ENCODE measurements at places on chromosomes 7 and 10.
A peak's percentile ranks its signal among the peaks of the same experiment; 100 is the strongest.

DNA sequence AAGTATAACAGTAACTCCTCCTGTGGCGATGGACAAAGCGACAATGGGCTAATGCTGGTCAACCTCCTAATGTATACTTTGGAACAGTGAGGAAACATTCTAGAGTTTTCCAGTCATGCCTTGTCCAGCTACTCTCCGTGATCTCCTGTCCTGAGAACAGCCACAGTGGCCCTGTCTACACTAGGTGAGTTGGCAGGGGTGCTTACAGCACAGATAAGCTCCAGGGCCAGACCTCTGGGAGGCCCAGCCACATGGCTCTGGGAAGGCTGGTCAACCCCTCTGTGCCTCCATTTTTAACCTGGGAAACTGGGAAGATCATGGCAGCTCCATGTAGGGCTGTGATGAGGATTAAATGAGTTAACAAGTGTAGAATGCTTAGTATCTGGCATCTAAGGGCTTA is 57.0 kb downstream of the CLEC2L start:
- DNase-seq, result no peak

- DNase-seq, result peak; percentile 6
These were observed 98.8 kb upstream of the MACROH2A2 start for GRCh38 chr10:69953851-69954250.

- DNase-seq, result no peak
These were observed 148.4 kb downstream of the PLXDC2 start for GRCh38 chr10:19964625-19965024.

DNA sequence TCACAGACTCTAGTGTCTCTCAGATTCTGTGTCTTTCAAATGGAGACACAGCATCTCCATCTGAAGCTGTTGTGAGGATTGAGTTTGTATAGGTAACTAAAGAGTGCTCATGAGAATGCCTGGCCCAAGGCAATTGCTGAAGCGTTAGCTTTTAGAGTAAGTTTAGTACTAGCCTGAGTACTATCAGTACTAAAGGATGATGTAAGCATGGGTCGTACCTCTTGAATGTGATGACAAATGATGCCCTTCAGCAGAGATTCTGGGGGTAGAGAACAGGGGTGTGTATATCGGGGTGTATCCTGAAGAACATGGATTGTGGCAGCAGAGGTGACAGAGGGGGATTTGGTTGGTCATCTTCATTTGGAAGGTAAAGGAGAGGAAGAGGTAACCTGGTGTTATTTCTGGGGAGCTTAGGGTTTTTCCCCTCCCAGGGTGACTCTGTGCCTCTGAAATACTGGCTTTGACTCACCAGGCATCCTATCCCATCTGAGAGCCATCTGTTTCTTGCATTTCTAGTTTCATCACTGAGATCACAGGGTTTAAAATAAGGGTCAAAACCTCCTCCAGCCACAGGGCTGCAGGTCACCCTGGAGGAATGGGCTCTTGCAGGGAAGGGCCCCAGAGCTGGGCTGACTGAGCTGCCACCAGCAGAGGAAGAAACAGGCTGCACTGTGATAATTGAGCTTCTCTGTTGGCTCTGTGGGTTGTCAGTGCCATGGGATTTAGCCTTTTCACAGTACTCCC is 756.0 kb downstream of the KCNMA1 start:
- no peak for DNase-seq

GRCh38 chr7:140384894-140385545 is 13.3 kb downstream of the SLC37A3 start:
- no peak for DNase-seq

DNA sequence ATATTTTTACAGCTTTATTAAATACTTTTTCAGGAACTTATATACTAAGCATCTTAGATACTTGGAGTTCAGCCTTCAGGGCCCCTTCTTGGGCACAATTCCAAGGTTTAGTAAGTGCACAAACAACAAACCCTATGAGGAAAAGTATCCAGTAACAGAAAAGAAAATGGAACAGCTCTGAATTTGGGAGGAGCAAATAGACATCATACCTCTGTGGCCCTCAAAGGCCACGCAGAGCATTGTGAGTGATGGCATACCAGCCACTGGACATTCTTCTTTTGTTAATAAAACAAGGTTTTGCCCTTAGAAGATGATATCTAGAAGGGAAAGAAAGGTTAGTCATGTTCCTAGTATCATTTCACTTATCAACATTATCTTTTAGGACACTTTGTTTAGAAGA is 46.0 kb downstream of the ST7 start:
- DNase-seq, result no peak

- no peak for DNase-seq
These were observed 105.3 kb downstream of the SORCS1 start for GRCh38 chr10:107059068-107059804.

GRCh38 chr7:149529136-149529718 is 31.6 kb upstream of the ZNF746 start:
- DNase-seq, result no peak

DNA sequence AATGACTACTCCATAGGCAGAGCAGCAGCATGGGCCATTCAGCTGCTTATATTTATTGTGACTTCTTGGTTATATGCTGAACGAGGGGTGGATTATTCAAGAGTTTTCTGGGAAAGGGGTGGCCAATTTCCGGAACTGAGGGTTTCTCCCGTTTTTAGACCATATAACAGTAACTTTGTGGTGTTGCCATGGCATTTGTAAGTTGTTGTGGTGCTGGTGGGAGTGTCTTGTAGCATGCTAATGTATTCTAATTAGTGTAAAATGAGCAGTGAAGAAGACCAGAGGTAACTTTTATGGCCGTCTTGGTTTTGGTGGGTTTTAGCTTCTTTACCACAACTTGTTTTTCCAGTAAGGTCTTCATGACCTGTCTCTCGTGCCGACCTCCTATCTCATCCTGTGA is 139.6 kb downstream of the KLF6 start:
- no peak for DNase-seq

DNA sequence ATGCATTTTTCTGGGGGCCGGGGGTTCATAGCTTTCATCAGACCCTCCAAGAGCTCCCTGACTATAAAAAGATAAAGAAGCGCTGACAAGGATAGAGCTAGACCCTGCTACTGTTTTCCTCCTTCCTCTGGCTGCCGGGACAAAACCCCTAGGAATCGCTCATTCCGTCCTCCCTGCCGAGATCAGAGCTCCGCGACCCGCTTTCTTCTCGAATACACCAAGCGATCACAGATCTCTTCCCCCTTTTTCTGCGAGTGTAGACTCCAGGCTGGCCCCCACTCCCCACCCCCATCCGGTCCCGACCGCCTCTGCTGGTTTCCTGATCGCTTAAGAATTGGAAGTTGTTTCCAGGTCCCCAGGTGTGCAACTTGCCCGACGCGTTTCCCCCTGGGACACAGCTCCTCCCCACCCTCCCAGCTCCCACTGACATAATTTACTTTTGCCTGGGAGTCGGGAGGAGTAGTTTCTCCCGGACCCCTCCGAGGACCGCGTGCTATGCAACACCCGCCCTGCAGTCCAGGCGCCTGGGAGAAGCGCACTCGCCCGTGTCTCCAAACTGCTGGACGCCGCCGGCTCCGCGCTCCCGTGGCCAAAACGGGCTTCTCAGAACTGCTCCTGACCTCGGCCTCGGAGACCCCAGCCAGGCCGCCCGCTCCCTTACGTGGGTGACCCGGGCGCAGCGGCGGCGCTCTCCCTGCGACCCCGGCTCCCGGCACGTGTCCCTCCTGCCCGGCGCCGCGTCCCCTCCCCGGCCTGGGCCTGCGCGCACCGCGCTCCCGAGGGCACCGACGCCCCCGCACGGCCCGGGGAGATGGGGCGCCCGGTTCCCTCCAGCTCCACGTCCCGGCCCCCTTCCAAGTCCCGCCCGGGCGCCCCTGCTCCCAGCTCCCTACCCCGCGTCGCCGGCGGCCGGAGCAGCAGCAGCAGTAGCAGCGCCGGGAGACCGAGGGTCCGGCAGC is 552 bp downstream of the IL15RA start:
- peak; percentile 32 for DNase-seq

GRCh38 chr10:60818134-60818770 is 40.0 kb downstream of the CDK1 start:
- DNase-seq, result no peak

DNA sequence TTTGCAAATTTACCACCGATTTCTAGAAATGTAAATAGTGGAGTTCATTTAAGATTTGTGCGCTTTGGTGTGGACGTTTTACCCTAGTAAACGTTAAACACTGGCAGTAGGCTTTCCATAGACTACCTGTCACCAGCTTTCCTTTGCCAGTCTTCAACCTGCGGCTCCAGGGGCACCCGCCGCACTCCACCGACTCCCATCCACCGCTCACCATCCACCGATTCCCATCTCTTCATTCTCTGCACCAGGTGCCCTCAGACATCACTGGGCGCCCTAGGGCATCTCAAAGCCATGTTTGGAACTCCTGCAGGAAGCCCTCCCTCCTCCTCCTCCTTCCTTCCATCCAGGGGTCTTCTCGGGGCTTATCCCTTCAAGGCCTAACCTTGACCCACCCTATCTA is 1.4 kb upstream of the AP5Z1 start:
- DNase-seq, result no peak

GRCh38 chr7:48621076-48621475 is 303.3 kb upstream of the CDC14C start:
- no peak for DNase-seq

- DNase-seq, result no peak
These were observed 154.7 kb downstream of the MGMT start for GRCh38 chr10:129621693-129622092.

DNA sequence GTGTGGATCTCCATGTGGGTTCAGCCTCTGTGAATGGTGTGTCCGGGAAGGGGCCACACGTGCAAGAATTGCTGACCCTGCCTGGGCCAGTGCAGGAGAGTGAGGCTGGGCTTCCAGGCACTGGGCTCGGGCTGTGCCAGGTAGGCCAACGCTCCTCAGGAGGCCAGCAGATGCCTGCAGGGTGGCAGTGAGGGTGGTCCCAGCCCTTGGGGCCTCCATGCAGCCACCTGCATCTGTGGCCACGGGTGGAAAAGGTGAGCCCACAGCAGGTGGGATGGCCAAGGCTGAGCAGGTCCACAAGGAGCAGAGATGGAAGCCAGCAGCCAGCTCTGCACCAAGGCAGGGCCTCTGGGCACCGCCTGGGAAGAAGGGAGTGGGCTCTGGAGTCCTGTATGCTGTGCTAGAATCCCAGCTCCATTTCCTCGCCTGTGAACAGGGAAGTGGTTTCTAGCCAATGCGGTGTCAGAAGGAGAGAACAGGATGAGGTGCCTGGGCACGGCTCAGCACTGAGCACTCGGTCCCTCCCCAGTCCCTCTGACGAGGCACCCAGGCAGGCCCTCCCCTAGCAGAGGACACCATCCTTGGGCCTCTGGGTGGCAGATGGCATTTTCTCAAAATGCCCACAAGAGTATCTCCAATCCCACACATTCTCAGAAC is 31.1 kb upstream of the RET start:
- no peak for DNase-seq

DNA sequence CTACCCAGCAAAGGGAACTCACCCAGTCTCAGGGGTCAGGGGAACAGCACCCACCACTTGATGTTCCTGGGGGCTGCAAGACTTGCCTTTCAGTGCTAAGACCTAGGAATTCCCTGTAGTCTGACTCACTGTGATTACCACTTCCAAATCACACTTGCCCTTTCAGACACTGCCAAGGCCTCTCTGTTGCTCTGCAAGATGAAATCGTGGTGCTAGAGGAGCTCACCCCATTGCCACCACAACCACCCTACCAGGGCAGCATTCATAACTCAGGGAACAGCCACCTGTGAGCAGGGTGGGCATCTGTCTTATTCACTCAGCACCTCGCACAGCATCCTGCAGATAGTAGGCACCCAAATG is 36.5 kb downstream of the XPNPEP1 start:
- DNase-seq, result no peak

DNA sequence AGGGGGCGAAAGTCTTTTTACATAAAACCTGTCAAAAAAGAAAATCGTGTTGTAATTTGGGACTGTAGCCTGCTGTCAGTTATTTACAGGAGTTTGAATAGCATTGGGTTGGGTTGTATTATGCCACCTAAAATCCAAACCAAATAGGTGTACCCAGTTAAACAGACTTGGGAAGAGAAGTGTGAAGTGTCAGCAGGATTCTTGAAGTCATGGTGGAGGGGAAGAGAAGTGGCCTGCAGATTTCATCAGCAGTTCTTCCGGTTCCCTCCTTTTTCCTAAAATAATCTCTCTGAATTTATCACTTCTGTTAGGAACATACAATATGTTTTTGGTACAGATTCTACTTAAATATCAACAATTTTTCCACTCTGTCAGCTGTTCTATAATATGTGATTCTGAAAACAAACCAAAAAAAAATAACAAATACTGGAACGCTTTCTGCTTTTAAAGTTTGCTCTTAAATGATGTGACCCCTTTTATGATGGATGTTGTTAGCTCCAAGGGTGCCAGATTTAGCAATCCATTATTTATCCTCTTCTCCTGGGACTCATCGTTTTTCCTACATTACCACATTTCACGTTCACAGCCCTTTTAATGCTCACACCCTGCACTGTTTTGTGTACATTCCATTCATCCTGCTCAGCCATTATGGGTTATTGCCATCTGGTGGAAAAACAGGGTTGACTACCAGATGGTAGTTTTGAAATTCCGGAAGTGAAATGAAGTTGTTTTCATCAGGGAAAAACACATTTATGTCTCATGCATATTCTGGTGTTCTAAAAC is 18.7 kb upstream of the ARHGAP12 start:
- no peak for DNase-seq

DNA sequence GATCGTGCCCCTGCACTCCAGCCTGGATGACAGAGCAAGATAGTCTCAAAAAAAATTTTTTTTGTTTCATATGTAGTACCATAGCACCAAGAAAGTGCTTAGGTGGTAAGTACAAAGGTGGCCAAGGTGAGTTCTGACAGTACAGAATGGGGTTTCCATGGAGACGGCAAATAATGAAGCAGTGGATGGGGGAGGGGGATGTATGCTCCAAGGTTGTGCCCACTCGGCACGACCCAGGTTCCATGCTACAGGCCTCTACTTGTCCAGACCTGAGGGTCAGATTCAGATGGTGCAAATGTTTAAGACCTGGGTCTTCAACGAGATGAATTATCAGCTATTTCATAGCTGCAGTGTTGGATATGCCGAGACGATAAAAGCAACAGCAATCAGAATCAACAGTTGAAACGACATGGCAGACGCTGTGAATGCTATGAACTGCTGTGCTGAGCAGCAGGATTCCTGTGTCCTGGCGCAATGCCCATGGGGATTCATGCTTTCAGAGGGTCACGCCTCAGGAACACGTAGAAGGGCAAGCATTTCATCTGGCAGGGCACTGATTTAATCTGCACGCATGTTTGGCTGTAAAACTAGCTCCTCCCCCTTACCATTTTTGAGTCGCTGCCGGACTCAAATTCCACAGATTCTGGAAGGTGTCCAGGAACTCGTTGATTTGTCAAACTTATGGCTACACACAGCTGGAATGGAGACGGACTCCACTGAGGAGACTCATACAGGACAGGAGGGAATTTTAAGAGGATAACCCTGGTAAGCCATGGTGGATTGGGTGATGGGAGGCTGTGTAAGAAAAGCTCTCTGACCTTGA is 256.5 kb downstream of the FRMD4A start:
- no peak for DNase-seq

- DNase-seq, result no peak
These were observed 43.6 kb upstream of the CYP2C18 start for GRCh38 chr10:94639902-94640301.

- peak; percentile 36 for DNase-seq
These were observed 3.4 kb upstream of the SMARCD3 start for GRCh38 chr7:151251689-151252560.
